ENCODE measurements at places on chromosomes 2 and 18.

DNA sequence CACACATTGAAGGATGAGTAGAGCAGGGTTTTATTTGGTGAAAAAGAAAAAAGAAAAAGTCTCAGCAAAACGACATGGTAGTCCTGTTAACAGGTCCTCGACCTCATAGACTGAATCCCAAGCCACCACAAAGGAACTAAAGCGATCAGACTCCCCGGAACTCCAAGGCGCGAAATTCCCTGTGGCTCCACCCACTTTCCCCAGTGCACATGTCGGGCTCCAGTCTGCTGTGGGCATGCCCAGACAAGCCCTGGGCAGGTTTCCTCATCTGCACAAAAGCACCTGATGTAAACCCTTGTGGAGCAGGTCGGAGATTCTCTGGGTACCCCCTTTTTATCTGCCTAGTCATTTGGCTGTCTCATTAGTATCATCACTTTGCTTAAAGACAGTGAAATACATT, 170.7 kb upstream of the FSIP2 start:
- no peak for DNase-seq

GRCh38 chr18:30625961-30626360, 416.6 kb downstream of the DSC3 start:
- no peak for DNase-seq

DNA sequence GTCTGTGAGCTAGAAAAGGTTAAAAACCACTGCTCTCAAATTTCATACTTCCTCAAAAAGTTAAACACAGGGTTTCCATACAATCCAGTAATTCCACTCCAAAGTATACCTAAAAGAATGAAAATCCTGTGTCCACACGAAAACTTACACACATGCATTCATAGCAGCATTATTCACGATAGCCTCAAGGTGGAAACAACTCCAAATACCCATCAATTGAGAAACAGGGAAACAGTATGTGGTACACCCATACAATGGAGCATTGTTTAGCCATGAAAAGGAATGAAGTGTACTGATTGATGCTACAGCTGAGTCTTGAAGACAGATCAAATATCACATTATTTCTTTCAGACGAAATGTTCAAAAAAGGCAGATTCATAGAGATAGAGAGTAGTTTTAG, 36.7 kb downstream of the UXS1 start:
- no peak for DNase-seq

DNA sequence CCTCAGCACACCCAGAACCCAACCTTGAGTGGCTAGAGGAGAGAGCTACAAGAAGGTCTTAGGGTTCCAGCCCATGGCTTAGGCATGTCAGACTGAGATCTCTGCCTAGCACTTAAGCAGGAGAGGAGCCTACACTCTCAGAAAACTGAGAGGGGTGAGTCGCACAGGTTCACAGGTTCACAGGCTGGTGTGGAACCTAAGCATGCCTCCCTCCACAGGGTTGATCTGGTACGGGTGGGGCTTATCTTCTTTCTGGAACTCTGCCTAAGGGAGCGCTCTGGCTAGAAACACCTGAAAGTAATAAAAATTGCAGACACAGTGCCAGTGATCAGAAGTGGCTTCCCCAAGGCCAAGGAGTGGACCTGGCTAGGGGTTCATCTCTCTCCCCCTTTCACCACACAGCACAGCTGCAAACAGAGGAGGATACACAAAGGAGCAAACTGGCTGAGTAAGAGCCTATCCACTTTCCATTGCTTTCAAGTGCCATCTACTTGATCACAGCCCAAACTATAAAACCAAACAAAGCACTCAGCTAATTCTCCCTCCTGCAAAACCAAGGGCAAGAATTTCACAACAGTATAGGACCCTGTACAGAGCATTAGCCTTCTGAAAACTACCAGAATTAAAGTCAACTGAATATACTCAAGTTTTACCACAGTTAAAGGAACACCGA, 481.9 kb upstream of the SETBP1 start:
- DNase-seq, result no peak

- DNase-seq, result no peak
These were observed 76.6 kb downstream of the NEB start for GRCh38 chr2:151657667-151658076.

DNA sequence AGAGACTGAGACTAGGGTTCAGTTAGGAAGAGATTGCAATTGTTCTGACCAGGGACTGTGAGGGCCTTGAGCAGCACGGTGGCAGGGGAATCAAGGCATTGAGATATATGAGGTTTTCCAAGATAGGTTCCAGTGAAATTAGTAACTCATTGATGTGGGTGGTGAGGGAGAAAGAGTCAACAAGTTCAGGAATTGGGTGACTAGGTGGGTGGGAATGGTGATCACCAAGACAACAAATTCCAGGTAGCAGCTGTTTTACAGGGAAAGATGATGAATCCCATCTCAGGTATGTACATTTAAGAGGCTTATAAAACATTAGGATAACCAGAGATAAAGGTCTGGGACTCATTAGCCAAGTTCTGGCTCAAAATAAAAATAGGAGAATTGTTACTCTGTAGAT, 251.5 kb upstream of the MGAT5 start:
- no peak for DNase-seq

DNA sequence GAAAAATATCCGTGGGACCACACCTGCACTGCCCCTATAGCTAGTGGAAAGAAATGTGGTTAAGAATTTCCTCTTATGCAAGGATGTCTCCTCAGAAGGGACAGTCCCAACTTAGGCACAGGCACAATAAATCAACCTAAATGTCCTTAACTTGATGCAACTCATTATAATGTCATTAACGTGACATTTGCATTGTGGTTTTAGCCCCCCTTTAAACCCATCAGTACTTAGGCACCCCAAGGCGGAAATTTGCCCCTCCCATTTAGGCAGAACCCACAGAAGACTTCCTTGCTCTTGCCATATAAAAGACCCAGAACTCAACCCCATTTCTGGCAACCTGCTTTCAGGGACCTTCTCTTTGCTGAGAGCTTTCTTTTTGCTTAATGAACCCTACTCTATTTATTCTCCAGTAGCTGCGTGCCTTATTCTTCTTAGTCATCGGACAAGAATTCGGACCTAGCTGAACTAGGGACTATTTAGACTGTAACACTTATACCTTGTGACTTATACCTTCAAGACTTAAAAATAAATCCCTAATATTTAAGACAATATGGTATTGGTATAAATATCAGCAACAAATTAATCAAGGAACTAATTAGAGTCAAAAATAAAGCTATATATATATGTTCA, 1281.6 kb upstream of the TMEFF2 start:
- no peak for DNase-seq

DNA sequence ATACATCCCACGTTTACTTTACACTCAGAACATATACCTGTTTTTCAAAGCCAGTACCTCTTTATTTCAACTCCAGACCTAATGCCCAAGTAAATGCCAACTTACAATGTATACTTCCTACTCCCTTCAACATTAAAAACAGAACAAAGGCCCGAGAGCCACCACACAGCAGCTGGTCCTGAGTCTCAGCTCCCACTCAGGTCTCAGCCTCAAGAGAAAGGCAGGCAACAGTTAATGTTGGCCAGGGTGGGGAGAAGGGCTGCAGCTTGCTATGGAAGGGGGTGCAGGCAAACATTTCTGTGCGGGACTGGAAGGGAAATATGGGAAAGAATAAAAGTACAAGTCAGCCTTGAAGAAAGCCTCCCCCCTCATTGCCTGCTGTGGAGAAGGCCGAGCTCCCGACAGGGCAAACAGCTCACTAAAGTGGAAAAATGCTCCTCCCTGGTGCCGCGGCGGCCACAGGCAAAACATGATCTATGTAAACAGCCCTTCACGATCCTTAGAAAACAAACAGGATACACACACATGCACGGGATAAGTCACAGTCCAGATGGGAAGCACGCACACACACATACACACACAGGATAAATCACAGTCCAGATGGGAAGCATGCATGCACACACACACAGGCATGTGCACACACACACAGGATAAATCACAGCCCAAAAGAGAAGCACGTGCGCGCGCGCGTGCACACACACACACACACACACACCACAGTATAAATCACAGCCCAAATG, 67.4 kb downstream of the ADNP2 start:
- DNase-seq, result no peak

DNA sequence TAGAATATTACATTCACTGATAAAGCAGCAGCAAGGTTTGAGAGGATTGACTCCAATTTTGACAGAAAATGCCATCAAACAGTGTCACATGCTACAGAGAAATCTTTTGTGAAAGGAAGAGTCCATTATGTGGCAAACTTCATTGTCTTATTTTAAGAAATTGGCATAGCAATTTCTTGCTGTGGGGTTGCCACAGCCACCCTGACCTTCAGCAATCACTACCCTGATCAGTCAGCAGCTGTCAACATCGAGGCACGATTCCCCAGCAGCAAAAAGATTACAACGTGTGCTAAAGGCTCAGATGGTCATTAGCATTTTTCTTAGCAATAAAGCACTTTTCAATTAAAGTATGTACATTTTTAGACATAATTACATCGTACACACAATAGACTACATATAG, 74.7 kb downstream of the PRKCE start:
- DNase-seq, result no peak

GRCh38 chr2:86807133-86807467, 16.4 kb upstream of the CD8A start:
- DNase-seq, result no peak

DNA sequence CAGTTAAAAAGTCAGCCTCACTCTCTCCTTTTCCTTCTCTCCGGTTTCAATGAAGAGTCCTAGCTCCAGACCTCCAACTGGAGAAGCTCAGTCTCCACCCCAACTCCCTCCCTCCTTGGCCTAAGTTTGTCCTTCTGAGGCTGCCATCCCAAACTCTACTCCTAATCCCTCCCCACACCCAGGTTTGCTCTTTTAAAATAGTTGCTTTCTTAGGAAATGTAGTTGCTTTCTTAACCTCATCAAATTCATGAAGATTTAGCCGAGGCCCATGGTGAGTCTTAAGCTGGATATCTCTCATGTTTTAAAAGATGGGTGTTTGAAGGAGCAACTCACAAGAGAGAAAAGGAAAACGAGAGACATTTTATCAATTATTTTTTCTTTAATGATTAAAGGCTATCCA, 937 bp upstream of the LANCL1 start:
- no peak for DNase-seq

DNA sequence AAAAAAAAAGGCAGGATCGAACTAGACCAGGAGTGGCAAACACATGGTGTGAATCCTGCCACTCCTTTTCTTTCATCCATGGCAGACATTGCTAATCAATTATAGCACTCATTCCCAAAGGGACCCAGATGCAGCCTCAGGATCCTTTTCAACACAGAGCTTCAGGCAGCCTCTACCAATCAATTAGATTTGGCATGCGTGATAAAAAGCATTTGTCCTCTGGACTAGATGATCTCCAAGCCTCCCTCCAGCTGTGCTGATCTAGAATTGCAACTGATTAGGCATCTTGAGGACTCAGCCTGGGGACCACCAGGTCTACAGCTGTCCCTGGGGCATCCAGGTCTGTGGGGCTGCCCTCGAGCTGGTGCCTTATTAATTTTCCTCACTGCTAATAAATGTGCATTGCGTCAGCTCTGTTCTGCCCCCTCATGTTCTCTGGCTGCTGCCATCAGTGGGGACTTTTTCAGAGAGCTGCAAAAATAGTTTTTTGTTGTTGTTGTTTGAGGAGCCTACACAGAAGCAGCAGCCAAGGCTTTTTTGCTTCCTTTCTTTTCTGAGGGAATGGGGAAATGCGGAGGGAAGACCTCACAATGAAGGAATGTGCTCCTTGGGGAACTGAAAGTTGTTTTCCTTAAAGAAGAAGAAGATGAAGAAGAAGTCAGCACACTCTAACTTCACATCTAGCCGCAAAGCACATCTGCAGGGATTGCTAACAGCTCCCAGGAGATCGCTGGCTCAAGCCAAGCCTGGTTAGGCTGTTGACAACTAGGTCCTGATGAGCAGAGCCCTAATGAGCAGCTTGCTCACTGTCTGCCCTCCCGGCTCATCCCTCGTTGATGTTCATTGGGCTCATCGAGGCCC, 8.8 kb upstream of the ATOH8 start:
- no peak for DNase-seq

GRCh38 chr2:177268901-177269300, 4.4 kb upstream of the NFE2L2 start:
- no peak for DNase-seq

GRCh38 chr2:111667542-111668273, 216.3 kb downstream of the ANAPC1 start:
- no peak for DNase-seq

DNA sequence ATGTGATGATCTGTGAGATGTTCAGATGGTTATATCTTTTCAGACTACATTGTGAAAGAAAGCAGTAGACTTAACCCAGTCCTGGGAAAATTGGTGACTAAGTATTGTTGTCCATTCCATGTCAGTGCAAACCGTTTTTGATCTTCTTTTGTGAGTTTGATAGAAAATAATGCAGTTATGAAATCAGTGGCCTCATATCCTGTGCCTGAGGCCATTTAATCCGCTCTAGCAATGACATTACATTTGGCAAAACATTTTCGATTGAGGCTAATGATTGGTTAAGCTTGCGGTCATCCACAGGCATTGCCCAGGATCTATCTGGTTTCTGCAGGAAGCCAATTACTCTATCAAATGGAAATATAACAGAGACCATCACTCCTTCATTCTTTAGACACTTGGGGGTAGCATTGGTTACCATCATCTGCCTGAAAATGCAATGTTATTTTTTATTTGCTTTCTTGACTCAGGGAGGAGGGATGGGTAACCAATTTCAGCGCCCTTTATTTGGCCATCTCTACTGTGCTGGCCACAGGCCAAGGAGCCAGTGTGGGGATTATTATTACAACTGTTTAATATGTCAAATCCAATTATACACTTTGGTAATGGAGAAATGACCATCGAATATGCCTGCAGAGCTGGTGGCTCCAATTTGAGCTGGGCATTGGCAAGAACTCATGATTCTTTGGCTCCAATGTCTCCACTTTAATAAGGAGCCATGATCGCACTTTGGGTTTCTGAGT, 33.6 kb downstream of the TRIB2 start:
- no peak for DNase-seq

GRCh38 chr2:87403893-87404175, 344.1 kb upstream of the PLGLB2 start:
- no peak for DNase-seq

- DNase-seq, result no peak
These were observed 177.4 kb upstream of the CWC22 start for GRCh38 chr2:180184506-180184905.

GRCh38 chr2:173401716-173402326, 47.1 kb downstream of the CDCA7 start:
- DNase-seq, result no peak

GRCh38 chr2:137865954-137866540, 98.2 kb upstream of the HNMT start:
- DNase-seq, result no peak

- DNase-seq, result no peak
These were observed 28.4 kb upstream of the ARMC9 start for GRCh38 chr2:231170055-231170454.

GRCh38 chr2:200905618-200906296, 16.6 kb downstream of the NIF3L1 start:
- peak; percentile 47 for DNase-seq

DNA sequence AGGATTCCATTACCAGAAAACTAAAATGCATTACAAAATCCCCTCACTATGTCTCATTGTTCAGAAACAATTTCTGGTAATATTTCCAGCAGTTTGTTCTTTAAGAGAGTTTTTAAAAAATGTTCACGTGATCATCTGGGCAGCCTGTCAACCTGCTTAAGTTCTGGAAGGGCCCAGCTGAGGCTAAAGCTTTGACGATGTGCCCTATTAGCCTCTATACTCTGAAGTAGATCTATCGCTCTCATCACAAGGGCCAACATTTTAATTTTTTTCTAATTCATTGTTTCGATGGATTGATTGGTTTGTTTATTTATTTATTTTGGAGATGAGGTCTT, 205.8 kb downstream of the PRKCE start:
- DNase-seq, result no peak
